T47D (cell line): ENCODE measurements at places on chromosomes 2 and 18.

GRCh38 chr18:79553154-79553553, 126.4 kb upstream of the CTDP1 start:
- no peak for DNase-seq

GRCh38 chr2:187148059-187148714, 299.2 kb upstream of the ZSWIM2 start:
- DNase-seq = no peak

- DNase-seq = no peak
Measured at GRCh38 chr2:174979996-174980395, 25.2 kb downstream of the CHN1 start.

DNA sequence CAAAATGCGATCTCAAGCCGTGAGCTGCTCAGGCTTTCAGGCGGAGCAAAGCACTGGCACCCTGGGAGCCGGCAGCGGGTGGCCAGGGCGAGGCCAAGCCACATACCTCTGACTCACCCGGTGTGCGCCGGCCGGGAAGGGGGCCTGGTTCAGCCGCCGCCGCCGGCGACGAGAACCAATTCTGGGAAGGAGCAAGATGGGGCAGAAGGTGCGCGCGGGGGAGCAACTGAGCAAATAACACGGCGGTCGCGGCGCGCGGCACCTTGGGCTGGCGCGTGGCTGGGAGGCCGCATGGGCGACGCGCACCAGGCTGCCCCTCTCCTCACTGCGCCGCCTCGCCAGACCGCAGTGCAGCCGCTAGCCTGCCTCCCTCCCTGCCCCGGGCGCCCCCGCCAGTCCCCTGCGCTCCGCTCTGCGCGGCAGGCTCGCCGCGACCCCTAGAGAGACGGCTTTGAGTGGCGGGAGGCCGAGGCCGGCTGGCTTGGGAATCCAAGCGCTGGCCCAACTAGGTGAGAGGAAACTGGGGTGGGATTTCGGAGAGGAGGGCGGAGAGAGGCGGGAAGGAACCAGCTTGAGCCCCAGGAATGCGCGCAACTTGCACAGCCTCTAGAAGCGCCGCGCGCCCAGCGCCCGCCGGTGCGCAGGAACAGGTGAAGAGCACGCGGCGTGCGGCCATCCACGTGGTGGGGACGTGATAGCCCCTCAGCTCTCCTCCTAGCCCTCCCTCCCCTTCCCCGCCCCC, 3.2 kb downstream of the NRP2 start:
- no peak for DNase-seq

DNA sequence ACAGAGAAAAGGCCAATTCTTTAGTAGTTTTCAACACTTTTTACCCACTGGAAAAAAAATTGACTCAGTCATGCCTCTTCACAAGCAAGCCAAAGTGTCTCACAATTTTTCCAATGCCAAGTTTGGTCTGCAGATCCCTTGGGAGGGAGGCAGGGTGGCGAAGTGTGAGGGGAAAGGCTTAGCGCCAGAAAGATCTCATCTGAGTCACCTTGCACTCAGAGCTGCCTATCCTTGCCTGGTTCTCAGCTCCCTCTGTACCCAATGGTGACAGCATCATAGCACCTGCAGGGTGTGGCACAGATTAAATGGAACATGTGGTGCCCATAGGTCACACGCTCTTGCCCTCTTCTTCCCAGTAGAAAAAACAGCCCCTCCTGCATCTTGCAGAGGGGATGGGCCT, 55.2 kb upstream of the GYPC start:
- DNase-seq = no peak

GRCh38 chr2:132896073-132896472, 226.1 kb upstream of the LYPD1 start:
- no peak for DNase-seq

- DNase-seq = no peak
Measured at GRCh38 chr2:165720511-165720910, 73.5 kb downstream of the GALNT3 start.

- DNase-seq = no peak
Measured at GRCh38 chr2:55087936-55088335, 37.7 kb upstream of the RTN4 start.
